ENCODE measurements at places on chromosomes 7 and 10.

DNA sequence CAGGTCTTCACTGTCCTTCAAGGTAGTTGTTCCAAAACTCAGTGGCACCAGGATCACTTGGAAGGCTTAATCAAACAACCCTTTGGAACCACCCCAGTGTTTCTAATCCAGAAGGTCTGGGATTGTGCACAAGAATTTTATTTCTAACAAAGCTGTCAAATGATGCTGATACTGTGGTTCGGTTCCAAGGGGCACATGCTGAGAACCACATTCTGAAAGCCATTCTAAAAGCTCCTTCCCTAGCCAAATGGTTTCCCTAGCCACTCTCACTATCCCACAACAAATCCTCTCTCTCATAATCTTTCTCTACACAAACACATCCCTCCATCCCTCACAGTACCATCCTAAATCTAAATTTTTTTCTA is 52.1 kb downstream of the MACC1 start:
- H3K36me3 ChIP-seq: no peaks in the 10 kb centered on the region
- H3K27ac ChIP-seq: peak overlapping the region; percentile 27
- H3K27me3 ChIP-seq: no peaks in the 10 kb centered on the region
- DNase-seq: no peak
- H3K4me1 ChIP-seq: no peaks in the 10 kb centered on the region
- no peak overlapping the region for H3K4me3 ChIP-seq

- H3K36me3 ChIP-seq: no peaks in the 10 kb centered on the region
- DNase-seq: no peak
- H3K27ac ChIP-seq: no peak overlapping the region
- no peak overlapping the region for H3K4me3 ChIP-seq
- no peaks in the 10 kb centered on the region for H3K27me3 ChIP-seq
These were observed 86.4 kb downstream of the WDR37 start for GRCh38 chr10:1142596-1142995.

DNA sequence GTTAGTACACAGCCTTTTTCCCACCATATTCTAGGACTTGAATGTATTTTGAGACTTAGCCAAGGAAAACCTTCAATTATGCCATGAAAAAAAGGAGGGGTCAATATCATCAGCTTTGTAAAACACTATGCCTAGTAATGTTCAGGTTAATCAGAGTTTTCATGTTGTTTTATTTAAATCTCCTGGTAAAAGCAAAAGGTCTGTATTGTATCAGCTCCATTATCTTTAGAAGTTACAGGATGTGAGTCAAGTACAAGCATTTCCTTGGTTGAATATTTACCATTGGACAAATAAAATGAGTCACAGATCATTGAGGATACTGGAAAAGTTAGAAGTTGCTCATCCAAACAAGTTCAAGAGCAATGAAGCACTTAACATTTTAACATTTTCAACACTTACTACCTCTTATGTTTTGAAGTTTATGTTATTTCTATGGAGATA is 89.9 kb upstream of the CAPZA2 start:
- no peak overlapping the region for H3K4me3 ChIP-seq
- H3K36me3 ChIP-seq: no peaks in the 10 kb centered on the region
- DNase-seq: no peak
- H3K27me3 ChIP-seq: no peaks in the 10 kb centered on the region

DNA sequence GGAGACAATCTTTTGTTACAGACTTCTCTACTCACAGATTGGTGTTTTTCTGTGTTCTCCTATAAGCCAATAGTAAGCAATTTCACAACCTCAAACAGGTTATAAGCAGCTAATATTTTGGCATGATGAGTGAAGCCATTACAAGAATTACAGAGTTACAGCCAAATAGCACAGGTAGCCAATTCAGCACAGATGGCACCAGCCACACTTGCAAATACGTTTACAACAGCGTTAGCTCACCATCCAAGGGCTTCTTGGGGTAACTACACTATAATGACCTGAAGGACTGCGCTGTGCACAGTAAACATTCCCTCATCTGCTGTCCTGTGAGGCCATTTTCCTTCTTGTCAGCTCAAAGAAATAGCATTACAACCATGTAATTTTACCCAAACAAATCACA is 428.6 kb downstream of the TCERG1L start:
- H3K36me3 ChIP-seq: no peaks in the 10 kb centered on the region
- no peak for DNase-seq
- H3K27me3 ChIP-seq: no peaks in the 10 kb centered on the region
- H3K27ac ChIP-seq: no peak overlapping the region
- H3K4me1 ChIP-seq: no peaks in the 10 kb centered on the region

- H3K27me3 ChIP-seq: no peaks in the 10 kb centered on the region
- H3K36me3 ChIP-seq: peaks cover 7% of the 10 kb centered on the region
- no peak for DNase-seq
- H3K27ac ChIP-seq: no peak overlapping the region
These were observed 2.7 kb downstream of the PIK3CG start for GRCh38 chr7:106867641-106868351.

- no peak overlapping the region for H3K4me3 ChIP-seq
- H3K36me3 ChIP-seq: peaks cover 80% of the 10 kb centered on the region
- DNase-seq: no peak
- H3K27me3 ChIP-seq: no peaks in the 10 kb centered on the region
- no peak overlapping the region for H3K27ac ChIP-seq
These were observed 10.8 kb downstream of the HNRNPA2B1 start for GRCh38 chr7:26189697-26190096.

DNA sequence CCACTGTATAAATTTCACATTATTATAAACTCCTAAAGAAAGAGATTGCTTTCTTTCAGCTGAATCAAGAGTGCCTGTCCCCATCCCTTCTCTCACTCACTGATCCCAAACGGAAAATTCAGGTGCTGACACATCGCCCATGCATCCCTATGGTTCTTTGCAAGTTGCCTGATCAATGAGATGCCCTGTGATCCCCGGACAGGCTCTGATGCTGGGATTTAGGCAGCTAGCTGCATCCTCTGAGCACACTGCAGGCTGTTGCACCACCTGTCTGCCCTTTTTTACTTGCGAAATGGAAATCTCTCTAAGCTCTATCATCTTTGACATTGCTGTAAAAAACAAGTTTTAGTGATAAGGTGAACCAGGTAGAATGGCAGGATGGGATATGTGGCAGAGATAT is 456.5 kb downstream of the GATA3 start:
- H3K27ac ChIP-seq: no peak overlapping the region
- H3K36me3 ChIP-seq: no peaks in the 10 kb centered on the region
- H3K27me3 ChIP-seq: peaks cover 6% of the 10 kb centered on the region

GRCh38 chr10:50346942-50347341 is 95.6 kb upstream of the ASAH2 start:
- H3K4me3 ChIP-seq: no peak overlapping the region
- H3K27ac ChIP-seq: no peak overlapping the region
- H3K36me3 ChIP-seq: peaks cover 14% of the 10 kb centered on the region
- DNase-seq: no peak
- H3K4me1 ChIP-seq: peaks cover 18% of the 10 kb centered on the region

DNA sequence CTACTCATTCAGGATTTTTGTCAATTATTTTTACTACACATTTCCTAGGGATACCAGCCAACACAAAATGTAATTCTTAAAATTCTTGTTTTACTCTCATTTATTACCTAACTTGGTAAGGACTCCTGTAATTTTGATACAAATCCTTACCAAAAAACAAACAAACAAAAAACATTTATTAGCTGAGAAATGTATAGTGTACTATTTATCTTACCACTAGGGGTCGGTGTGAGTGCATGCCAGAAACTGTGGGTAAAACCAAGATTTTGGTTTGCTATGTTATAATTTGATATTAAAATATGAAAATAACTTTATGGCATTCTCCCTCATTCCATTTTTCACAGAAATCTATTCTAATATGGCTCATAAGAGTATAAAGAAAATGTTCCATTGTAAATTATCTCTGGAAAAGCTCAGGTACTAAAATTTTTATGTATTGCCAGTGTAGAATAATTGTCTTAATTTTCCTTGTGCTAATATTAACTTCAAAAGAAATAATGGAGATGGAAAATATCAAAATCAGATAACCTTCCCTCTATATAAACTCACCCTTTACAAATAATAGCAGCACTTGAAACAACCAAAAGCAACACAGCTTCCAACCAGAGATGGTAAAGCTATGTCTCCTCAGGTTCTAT is 290.8 kb upstream of the PCDH15 start:
- H3K36me3 ChIP-seq: no peaks in the 10 kb centered on the region
- DNase-seq: no peak
- no peaks in the 10 kb centered on the region for H3K4me1 ChIP-seq
- no peaks in the 10 kb centered on the region for H3K27me3 ChIP-seq
- H3K4me3 ChIP-seq: no peak overlapping the region

All from lower lobe of right lung (tissue), 2 donors.